ENCODE measurements at places on chromosomes 11 and 22.

GRCh38 chr22:24731761-24732160 is 42.8 kb downstream of the PIWIL3 start:
- DNase-seq: no peak

DNA sequence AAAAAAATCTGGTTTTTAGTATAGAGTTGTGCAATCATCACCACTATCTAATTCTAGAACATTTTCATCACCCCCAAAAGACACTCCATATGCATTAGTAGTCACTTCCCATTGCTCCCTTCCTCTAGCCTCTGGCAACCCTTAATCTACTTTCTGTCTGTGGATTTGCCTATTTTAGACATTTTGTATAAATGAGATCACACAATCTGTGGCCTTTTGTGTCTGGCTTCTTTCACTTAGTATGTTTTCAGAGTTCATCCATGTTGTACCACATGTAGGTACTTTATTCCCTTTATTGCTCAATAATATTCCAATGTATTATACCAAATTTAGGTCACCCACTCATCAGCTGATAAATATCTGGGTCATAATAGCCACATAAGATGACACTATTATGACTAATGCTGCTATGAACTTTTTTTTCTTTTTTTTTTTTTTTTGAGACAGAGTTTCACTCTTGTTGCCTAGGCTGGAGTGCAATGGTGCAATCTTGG is 67.5 kb upstream of the SCUBE2 start:
- DNase-seq: peak; percentile 76

DNA sequence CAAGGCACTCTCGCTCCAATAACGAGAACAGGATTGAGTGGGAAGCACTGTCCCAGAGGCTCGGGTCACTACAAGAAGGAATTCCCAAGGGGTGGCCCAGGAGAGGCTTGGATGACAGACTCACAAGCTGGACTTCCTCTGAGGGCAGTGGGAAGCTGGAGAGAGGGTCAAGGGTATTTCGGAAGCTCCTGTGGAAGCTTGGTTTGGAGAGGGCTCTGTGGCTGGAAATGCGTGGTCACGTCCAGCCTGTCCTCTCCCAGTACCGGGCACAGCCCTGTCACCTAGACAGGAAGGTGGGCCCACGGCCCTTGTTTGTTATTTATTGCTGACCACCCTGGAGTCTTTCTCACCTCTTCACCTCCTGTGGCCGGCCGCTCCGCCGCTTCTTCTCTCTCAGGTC is 5.3 kb downstream of the SYNGR1 start:
- no peak for DNase-seq

DNA sequence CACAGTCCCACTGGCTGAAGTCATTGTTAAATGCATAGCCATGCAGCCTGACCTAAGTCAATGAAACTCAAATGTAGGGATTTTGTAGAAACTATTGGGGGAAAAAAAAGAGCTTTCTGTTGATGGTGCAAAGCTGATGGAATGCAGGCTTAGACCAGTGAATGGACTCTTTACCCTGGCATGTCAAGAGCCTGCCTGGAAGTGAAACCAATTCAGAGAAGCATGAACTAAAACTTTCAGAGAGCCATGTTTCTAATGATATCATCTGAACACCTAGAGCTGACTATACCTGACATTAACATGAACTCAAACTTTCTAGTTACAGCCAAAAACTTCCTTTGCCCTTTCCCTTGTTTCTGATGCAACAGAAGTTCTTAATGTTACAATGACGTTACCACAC is 89.0 kb downstream of the APIP start:
- peak; percentile 5 for DNase-seq

- no peak for DNase-seq
These were observed 23.5 kb downstream of the TTC28 start for GRCh38 chr22:28656181-28656580.

DNA sequence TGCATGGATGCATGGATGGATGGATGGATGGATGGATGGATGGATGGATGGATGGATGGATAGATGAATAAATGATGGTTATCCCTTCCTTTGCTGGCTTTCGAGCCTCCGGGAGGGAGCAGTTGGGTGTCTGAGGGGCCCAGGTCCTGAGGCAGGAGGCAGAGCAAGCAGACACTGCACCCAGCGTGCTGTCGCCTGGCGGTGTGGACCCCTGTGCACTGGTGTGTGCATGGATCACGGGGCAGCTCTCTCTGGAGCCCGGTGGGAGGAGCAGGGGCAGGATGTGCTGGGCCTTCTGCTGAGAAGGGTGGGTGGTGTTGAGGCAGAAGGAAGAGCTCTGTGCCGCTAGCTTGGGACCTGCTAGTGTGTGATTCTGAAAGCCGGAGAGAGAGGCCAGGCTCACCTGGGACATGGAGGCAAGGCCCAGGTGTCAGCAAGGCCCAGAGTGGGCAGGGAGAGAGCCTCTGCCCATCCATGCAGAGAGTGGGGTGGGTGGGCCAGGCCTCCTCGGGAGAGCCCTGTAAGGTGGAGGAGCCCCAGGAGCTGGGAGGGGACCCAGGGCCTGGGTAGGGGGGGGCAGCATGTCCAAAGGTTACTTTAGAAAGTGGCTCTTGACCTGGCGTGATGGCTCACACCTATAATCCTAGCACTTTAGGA is 254.4 kb downstream of the BRD1 start:
- no peak for DNase-seq

GRCh38 chr22:44407987-44408828 is 89.8 kb downstream of the RTL6 start:
- DNase-seq: no peak
